ENCODE measurements at places on chromosomes 1 and 21. TPM values are rescaled to one million over a fixed set of nuclear protein-coding genes. Genes with fewer than 3 reads are reported as not detected.

Gene SCAF4
- 4.8 TPM for polyA plus RNA-seq

Gene KRTAP19-2
- not detected for polyA plus RNA-seq

Gene RBM11
- polyA plus RNA-seq: 0.26 TPM

Gene TSPEAR
- polyA plus RNA-seq: not detected

Gene ACAP3
- 19.5 TPM for polyA plus RNA-seq

Gene CYP4Z1
- polyA plus RNA-seq: not detected

Gene SLC30A10
- not detected for polyA plus RNA-seq

Gene RIMKLA
- 0.01 TPM for polyA plus RNA-seq

Gene DYRK3
- polyA plus RNA-seq: 10.8 TPM

Gene VCAM1
- 0.15 TPM for polyA plus RNA-seq

Gene TAS1R1
- polyA plus RNA-seq: 0.16 TPM

Gene ITLN2
- not detected for polyA plus RNA-seq

Gene NBPF9
- 17.7 TPM for polyA plus RNA-seq

Gene AGT
- polyA plus RNA-seq: 4.1 TPM

Gene CLCNKA
- polyA plus RNA-seq: 0.28 TPM

Gene C1orf87
- polyA plus RNA-seq: not detected

GRCh38 chr1:230423951-230424350 is 2.2 kb downstream of the PGBD5 start:
- no peak for DNase-seq

GRCh38 chr1:81299892-81300291 is 500.8 kb upstream of the ADGRL2 start:
- DNase-seq: no peak

DNA sequence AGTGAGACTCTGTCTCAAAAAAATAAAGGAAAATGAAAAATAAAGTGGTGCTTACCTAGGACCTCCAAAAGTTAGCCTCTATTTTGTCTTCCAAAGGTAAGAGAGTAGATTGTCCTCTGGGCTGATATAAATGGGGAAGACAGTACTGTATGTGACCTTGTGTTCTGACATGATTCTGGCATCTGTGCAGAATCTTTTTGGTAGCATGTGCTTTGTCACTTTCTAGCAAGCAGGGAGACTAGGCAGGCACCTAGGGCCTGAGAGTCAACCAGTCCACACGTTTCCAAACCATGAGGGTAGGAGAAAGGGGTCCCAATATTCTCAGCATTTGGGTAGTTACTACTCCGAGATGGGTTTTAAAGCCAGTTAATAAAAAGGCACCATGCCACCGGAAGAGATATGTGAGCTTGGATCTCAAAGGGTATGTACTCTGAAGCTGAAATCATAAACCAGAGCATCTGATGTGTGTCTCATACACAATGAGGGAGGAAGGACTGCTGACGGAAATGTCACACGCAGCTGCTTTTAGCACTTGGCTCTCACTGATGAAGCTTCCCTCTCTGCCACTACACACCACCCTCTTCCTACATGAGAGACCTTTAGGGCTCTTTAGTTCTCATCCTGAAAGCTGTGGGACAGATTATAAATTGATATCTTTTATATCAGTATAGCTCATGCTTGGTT is 27.0 kb upstream of the SLC16A1 start:
- no peak for DNase-seq

GRCh38 chr1:2586154-2587070 is at the start of gene PRXL2B:
Gene PRXL2B, plus strand, starts transcription at chr1:2586777. Its CDS starts 109 bp downstream, at chr1:2586886.
- peak; percentile 93 for DNase-seq

DNA sequence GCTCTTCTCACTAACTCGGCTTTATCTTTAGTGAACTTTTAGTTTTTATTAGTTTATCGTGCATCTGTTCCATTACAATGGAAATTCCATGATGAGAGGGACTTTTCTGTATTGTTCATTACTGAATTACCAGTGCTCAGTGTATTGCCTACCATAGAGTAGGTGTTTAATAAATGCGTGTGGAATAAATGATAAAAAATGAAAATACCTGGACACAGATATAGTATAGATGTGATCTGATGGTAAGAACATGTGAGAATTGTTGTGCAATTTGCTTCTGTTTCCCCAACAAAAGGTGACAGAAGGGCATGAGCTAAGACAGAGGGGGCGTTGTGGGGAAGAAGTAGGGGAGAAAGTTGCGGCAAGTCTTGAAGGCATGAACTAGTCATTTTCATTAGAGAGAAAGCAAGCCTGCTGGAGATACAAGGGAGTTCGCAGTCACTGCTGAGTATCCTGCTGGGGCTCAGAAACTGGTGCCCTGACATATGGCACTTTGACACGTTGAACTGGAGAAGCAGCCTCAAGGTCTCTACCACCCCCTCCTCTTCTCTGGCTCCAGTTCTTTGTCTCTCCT is 5.6 kb upstream of the COG2 start:
- no peak for DNase-seq

DNA sequence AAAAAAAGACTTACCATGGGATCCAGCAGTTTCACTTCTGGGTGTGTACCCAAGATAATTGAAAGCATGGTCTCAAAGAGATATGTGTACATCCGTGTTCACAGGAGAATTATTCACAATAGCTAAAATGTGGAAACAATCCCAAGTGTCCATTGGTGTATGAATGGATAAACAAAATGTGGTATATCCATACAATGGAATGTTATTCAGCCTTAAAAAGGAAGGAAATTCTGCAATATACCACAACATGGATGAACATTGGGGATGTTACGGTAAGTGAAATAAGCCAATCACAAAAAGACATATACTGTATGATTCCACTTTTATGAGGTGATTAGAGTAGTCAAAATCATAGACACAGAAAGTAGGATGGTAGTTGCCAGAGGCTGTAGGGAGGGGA is 7.0 kb upstream of the TUT4 start:
- no peak for DNase-seq

DNA sequence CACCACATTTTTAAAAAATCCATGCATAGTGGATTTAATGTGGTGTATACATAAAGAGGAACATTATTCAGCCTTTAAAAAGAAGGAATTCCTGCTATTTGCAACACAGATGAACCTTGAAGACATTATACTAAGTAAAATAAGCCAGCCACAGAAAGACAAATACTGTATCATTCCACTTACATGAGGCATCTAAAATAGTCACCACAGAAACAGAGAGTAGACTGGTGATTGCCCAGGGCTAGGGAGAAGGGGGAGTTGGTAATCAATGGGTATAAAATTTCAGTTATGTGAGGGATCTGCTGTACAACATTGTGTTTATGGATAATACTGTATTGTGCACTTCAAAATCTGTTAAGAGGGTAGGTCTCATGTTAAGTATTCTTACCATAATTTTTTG is 10.0 kb downstream of the FAM163A start:
- DNase-seq: no peak

GRCh38 chr1:115182012-115182715 is 92.9 kb upstream of the TSPAN2 start:
- no peak for DNase-seq

GRCh38 chr1:213623862-213624261 is 363.9 kb upstream of the PROX1 start:
- no peak for DNase-seq

GRCh38 chr1:112717263-112717873 is 2.2 kb upstream of the PPM1J start:
- DNase-seq: no peak

- no peak for DNase-seq
These were observed 43.6 kb upstream of the WNT2B start for GRCh38 chr1:112465122-112465521.

- DNase-seq: no peak
These were observed 21.8 kb downstream of the EXOC8 start for GRCh38 chr1:231315887-231316286.

GRCh38 chr1:185317886-185318310 is 855 bp upstream of the IVNS1ABP start:
- no peak for DNase-seq

DNA sequence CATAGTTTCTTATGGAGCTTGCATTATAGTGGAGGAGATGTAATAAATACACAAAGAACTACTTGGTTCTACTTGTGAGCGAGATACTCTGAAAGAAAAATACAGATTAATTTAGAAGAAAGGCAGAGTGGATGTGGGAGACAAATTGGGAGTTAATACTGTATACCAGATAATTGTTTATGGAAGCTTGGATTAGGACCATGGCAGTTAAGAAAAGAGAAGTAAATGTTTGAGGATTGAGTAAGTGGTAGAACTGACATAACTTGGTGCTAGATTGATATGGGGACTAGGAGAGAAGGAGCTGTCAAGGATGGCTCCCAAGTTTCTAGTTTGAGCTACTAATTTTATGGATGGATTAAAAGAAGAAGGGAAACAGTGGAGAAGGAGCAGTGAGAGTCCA is 47.3 kb downstream of the INKA2 start:
- DNase-seq: no peak

DNA sequence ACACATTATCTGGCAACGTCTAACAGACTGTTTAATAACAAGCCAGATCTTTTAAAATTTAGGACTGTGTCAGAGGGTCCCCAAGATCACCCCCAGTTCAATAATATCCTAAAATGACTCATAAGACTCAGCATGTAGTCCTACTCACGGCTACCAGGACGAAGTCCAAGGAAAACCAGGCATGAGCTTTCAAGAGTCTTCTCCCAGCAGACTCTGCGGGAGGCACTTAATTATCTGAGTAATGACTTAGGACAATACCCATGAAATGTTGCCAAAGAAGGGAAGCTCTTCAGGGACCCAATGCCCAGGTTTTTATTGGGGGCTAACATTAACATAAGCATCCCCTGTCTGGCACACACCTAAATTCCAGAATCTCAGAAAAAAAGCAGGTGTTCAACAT is 7.0 kb downstream of the HFM1 start:
- DNase-seq: no peak

- no peak for DNase-seq
These were observed 12.4 kb downstream of the SAMSN1 start for GRCh38 chr21:14533499-14534428.

- DNase-seq: no peak
These were observed 45.6 kb downstream of the SUCO start for GRCh38 chr1:172578586-172578985.

GRCh38 chr1:119947468-119947867 is 51.2 kb upstream of the ADAM30 start:
- peak; percentile 77 for DNase-seq

GRCh38 chr1:43536196-43536863 is 5.6 kb downstream of the PTPRF start:
- no peak for DNase-seq

DNA sequence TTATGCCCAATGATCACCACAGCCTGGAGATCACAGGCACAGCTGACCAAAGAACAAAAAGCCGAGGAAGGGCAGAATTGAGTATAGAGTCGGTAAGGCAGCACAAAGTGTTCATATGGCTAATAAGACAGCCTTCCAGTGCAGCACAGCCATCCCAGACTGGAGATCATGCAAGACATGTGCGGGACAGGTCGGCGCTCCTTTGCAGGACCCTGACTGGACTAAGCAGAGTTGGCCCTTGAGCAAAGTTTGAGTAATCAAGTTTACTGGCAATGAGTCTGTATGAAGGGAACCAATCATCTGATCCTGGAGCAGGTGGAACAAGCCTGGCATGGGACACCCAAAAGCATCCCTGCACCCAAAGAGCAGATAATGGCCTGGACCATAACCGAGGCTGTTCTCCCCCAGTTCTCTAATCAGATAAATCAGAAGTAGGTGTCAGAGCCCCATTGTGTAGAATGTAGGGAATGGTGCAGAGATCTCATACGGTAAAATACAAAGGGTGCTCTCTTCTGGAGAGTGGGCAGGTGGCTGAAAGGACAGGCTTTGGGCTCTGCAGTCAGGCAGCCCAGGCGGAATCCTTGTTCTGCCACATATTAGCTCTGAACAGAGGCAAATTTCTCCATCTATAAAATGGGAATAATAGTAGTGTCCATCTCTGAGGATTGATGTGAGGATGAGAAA is 10.7 kb upstream of the DNASE2B start:
- no peak for DNase-seq

GRCh38 chr1:101408212-101409042 is 171.6 kb downstream of the S1PR1 start:
- no peak for DNase-seq

DNA sequence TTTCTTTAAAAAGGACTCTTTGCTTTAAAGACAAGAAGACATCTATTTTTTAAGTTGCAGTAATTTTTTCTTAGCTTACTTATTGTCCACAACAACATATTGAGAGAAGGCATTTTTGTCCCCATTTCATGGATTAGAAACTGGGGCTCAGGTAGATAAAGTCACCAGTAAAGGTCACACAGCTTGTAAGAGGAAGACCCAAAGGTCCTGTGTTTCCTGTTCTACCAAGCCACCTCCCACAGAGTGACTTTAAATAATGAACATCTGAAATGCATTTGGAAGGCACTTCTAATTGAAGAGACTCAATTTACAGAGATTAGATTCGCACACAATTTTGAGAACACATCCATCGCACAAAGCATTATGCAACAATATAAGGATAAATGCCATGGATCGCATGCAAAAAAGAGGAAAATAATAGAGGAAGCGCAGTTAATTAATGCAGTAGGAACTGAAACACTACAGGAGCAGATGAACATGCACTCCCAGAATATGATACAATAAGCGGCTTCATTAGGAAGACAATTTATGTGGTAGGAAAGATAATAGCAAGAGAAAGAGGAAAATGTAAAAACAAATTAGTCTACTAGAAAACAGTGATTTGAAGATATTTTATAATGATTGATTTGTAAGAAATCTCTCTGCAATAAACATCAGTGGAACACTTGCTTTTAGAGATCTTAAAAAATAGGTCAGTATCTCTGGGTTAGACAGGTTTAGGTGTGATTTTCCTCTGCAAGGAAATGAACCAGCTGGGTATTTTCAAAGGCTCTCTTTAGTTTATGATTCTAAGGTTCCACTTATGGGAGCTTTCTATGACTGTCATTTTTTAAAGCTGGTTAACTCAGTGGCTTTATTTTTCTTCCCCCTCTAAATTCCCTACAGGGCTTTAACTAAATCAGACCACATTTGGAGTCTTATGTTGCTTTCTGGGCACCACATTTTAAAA is 27.1 kb upstream of the CD2 start:
- DNase-seq: no peak

- DNase-seq: no peak
These were observed 20.8 kb upstream of the SDC3 start for GRCh38 chr1:30929135-30929889.

- no peak for DNase-seq
These were observed 116.2 kb downstream of the PTBP2 start for GRCh38 chr1:96837781-96838216.

DNA sequence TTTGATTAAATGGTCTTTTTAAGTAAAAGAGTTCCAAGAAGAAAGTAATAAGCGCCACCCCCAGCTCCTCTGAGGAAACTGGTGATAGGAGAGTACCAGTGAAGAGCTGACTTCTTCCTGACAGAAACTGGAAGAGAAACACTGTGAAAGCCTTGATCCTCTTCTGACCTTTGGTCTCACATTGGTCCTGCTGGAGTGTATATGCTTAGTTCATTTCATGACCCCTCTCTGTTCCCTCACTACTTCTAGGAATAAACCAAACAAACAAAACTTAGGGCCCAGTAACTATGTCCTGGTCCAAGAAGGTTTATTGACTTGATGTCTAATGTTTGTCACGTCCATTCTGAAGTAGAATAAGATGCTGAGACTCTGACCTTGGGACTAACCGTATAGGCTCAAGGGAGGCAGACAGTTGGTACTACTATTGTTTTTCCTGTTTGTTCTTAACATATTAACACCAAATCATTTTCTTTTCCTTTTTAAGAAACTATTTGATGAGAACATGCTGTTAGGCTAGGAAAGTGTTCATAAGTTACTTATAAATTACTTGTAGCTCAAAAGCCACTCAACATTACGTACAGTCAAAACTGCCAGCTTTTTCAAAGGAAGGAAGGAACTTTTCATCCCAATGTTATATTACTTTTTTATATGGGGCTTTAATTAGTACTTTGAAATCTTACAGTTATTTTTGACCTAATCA is 57.9 kb downstream of the MIER1 start:
- no peak for DNase-seq

- no peak for DNase-seq
These were observed 98.3 kb downstream of the LYPLAL1 start for GRCh38 chr1:219271818-219272535.

GRCh38 chr1:231934797-231935196 is 308.2 kb downstream of the DISC1 start:
- no peak for DNase-seq
